ENCODE measurements at places on chromosomes 6 and 20.
A peak's percentile ranks its signal among the peaks of the same experiment; 100 is the strongest.

DNA sequence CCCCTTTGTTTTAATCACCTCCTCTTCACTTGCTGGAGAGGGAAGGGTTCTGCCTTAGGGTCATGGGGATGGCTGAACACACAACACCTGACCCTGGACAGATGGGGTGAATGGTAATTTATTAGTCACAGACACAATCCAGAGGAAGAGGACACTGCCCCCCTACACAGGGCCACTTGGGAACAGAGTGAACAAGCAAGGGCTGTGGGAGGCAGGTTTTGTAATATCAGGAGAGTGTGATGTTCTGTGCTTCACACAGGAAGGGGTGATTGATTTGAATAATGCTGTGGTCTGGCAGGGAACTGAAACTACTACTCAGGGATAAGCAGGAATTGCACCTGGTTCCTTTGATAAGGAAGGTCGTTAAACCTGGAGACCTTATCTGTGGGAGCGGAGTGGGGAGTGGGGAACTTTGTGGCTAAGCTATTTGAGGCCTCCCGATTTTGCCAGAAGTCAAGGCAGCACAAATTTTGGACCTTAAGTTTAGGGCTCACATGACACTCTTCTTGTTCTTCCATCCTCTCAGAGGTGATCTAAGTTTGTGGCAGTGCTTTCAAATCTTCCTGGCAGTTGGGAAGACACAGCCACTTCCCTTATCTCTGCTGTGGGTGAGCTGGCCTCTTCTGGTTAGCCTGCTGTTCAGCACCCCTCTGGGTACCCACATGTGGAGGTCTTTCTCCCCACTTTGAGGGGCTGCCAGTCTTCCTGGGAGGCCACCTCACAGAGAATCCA is 77.8 kb downstream of the CD164 start:
- no peak for DNase-seq

GRCh38 chr6:142551274-142551811 is 249.5 kb downstream of the ADGRG6 start:
- no peak for DNase-seq

- no peak for DNase-seq
Measured at GRCh38 chr6:153537422-153537821, 406.3 kb upstream of the RGS17 start.

DNA sequence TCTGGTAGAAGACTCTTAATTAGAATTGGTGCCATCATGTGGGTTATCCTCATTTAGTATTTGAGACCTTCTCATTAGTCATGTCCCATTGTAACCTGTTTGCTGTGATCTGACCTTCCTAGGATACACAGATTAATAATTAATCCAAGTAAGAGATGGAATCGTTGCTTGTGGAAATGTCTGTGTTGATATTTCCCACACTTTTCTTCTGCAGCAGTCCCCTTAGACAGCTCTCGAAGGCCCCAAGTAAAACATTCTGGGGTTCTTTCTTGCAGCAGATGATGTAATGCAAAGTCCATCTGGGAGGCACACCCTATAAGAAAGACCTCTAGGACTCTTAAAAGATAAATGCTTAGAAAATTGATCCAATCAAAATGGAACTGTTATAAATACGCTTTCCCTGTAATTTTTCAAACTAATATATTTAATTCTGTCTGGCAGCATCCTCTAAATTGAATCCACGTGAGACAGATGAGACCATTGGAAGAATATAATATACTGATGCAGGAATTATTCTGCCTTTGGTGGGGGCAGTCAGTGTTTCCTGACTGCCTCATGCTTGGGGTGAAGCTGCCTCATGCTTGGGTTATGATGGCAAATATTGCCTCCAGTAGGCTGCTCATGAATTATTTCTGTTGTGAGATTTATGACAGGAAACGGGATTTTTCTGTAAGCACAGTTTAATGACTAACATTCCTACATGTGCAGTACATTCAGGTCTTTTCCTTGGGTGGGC is 54.5 kb upstream of the ARMC2 start:
- no peak for DNase-seq

- DNase-seq: no peak
Measured at GRCh38 chr6:21201187-21201586, 392.4 kb upstream of the SOX4 start.

- no peak for DNase-seq
Measured at GRCh38 chr20:20173254-20173653, 120.9 kb downstream of the CFAP61 start.

GRCh38 chr6:122712093-122712447 is 67.4 kb upstream of the FABP7 start:
- DNase-seq: no peak

DNA sequence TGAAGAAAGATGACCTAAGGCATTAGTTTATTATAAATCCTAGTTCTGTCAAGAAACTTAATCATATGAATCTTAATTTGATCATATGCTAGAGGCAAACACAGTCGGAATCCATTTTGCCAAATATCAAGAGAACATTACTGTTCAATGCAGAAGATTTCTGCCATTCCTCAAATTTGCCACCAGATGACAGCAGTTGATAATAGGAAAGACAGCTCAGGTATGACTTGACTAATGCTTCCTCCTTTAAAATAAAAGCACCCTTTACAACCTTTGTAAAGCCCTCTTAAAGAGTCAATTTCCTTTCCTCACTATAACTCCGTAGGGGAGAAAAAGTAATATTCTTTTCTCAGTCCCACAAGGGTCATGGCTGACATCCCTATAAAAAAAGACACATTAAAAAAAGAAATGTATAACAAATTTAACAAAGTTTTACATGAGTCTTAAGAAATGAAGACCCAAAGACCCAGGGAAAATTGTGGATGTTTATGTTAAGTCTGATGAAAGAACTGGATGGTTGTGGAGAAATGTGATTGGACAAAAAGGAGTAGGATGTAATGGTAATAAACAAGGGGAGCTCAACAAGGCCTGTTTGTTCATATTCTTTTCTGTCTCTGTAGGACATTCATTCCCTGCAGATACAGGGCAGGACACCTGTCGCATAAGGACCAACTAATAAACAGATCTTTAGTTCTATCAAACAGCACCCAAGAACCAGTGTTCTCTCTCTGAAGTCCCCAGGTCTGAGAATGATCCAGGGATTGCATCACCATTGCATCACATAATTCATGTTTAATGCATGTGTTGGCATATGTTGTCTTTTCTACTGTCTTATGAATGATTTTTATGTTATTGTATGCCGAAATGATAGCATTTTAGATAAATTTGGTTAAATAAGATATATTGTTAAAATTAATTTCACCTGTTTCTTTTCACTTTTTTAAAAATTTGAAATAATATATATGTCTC is 23.0 kb upstream of the IL17A start:
- DNase-seq: peak; percentile 26

- no peak for DNase-seq
Measured at GRCh38 chr6:83860359-83860755, 868 bp downstream of the CYB5R4 start.

- DNase-seq: peak; percentile 57
Measured at GRCh38 chr20:5448449-5449118, 131.8 kb upstream of the PROKR2 start.

DNA sequence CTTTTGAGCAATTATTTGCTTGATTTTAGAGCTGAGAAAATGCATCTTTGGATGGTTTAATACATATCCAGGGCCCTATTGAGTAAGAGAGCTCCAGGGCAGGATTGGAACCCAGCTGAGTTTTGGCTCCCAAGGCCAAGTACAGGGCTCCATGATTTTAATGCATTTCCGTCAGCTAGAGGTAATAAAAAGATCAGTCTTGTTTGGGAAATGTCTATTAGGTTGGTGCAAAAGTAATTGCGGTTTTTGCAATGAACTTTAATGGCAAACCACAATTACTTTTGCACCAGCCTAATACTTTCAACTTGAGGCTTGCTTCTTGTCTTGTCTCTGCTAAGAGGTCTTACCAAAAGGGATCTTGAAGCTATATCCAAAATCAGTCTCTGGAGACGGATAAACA is 29.4 kb upstream of the CDH4 start:
- no peak for DNase-seq

DNA sequence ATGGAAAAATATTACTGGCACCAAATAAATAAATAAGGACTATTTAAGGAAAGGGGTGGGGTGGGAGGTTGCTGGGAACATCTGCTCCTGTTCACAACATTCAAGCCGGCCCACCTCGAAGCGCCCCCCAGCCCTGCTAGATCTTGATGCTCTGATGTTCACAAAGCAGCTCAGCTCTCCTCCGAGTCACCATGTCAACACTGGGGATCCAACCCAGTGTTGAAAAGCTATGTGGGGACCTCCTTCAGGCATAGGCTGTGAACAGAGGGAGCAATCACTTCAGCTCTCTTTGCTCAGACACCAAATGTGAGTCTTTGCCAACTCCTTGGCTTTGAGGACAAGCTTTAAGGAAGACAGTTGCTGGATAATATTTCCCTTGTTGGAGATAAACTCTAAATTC is 176.8 kb upstream of the NT5E start:
- no peak for DNase-seq

- DNase-seq: no peak
Measured at GRCh38 chr6:83781506-83781905, 71.7 kb upstream of the RIPPLY2 start.

- no peak for DNase-seq
Measured at GRCh38 chr20:50517817-50518154, 7.6 kb downstream of the PTPN1 start.

GRCh38 chr6:37624606-37625574 is 72.8 kb downstream of the MDGA1 start:
- peak; percentile 19 for DNase-seq

GRCh38 chr6:129184324-129184723 is 301.4 kb downstream of the LAMA2 start:
- no peak for DNase-seq

- DNase-seq: no peak
Measured at GRCh38 chr20:63186528-63187316, 29.2 kb downstream of the YTHDF1 start.

DNA sequence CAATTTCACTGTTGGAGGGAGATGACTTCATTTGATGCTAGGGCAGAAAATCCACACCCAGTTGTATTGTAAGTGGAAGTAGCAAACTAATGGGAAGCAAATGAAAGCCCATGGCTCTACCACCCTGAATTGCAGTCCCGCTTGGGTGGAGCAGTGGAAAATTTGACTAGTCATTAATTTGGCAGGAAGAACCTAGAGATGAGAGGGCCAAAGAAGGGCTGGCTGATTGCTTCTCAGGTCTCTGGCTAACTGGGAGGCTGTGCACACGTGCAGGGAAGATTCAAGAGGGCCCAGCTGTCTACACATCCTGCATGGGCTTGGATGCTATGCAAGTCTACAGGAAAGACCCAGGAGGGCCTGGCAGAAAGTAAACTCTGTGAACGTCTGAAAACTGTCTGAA is 466.2 kb downstream of the TFAP2A start:
- DNase-seq: no peak

DNA sequence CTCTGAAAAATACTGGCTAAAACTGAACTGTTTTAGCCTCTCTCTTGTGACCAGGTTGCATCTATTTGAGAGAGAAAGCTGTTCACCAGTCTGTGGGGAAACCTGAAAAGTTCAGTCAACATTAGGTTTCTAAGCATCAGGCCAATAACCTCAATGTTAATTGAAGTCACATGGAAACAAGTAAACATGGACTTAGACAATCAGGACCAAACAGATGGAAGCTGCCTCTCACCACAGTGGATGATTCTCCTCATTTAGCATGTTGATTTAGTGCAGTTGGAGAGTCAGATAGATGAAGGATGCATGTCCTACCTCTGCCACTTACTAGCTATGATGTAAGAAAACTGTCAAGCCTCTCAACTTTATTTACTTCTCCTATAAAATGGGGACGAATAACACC is 18.2 kb downstream of the SCGN start:
- no peak for DNase-seq

DNA sequence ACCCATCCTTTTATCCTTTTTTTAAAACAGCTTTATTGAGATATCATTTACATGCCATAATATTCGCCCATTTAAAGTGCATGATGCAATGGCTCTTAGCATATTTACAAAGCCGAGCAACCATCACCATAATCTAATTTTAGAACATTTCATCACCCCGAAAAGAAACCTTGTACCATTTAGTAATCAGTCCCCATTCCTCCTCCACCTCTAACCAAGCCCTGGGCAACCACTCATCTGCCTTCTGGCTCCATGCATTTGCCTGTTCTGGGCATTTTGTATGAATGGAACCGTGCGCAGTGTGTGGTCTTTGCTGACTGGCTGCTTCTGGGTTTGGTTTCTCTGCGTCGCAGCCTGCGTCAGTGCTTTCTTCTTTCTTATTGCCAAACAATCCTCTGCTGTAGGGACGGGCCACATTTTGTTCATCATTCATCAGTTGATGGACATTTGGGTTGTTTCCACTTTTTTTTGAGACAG is 10.2 kb upstream of the EEF1A2 start:
- DNase-seq: no peak

GRCh38 chr6:46972531-46972930 is 50.8 kb upstream of the ADGRF5 start:
- DNase-seq: no peak

- no peak for DNase-seq
Measured at GRCh38 chr6:150592377-150592995, 7.2 kb upstream of the PLEKHG1 start.

- no peak for DNase-seq
Measured at GRCh38 chr6:127907960-127908640, 7.2 kb upstream of the THEMIS start.

DNA sequence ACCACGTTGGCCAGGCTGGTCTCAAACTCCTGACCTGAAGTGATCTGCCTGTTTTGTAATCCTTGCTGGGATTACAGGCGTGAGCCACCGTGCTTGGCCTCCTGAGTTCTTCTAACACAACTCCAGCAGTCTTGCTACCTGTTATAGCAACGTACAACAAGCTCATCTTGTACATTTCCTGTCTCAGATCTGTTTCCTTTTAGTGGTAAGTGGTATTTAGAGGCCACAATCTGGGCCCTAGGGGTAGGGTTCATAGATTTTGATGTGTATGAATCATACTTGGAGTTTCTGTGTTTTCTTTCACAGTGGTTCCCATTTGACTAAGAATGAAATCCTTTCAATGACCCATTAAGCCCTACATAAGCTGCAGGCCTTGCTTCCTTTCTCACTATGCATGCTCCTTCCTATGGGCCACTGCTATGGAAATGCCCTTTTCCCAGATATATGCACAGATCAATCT is 27.1 kb upstream of the SYNCRIP start:
- no peak for DNase-seq

DNA sequence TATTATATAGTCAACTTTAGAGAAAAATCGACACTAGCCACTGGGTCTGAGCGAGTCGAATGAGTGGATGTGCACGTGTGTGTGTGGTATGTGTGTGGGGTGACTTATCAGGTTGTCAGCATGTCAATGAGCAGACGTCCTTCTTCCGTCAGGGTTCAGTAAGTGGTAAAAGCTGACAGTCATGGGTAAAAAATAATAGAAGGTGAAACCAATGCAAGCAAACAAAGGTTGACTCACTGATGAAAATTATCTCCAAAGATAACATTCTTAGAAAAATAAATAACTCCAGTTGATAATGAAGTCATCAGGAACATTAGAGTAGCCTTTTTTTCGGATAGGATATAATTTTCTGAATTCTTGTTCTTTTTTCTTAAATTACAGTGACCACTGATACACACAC is 243.8 kb upstream of the FOXQ1 start:
- no peak for DNase-seq

GRCh38 chr20:24668384-24668702 is 198.9 kb downstream of the SYNDIG1 start:
- no peak for DNase-seq

All from HEK293T (cell line).